Stimulated activated CD4-positive, alpha-beta T cell treated with anti-CD3 and anti-CD28 coated beads, Interleukin-1b, Interleukin-23, amount 100 ng/mL, for 48 hours (primary cell): ENCODE measurements at places on chromosomes 7 and 10.

DNA sequence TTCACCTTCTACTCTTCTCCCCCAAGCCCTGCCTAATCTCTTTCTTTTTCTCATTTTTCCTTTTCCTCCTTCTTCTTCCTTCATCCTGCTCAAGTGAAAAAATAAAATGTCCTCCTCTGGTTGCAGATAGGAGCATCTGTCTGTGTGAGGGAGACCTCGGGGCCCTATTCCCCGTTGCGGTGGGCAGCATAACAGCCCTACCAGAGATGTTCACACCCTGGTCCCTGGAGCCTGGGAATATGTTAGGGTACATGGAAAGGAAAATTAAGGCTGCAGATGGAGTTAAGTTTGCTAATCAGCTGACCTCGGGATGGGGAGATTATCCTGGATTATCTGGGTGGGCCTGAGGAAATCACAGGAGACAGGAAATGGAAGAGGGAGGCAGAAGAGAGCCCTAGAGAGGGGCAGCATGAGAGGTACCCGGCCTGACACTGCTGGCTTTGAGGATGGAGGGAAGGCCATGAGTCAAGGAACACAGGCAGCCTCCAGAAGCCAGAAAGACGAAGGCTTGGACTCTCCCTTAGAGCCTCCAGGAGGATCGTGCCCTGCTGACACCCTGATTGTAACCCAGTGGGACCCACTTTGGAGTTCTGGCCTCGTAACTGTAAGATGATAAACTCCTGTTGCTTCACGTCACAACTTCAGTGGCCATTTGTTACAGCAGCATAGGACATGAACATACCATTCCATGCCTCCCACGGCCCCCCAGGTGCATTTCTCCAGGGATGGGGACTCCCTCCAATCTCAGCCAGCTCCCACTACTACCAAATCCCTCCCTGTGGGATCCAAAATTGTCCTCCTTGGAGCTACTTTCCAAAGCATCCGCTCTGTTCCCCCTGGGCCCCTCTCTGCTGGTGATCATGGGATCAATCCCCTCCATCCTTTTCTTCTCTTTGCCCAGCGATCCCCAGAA is 39.0 kb upstream of the ZMIZ1 start:
- no peak for DNase-seq

DNA sequence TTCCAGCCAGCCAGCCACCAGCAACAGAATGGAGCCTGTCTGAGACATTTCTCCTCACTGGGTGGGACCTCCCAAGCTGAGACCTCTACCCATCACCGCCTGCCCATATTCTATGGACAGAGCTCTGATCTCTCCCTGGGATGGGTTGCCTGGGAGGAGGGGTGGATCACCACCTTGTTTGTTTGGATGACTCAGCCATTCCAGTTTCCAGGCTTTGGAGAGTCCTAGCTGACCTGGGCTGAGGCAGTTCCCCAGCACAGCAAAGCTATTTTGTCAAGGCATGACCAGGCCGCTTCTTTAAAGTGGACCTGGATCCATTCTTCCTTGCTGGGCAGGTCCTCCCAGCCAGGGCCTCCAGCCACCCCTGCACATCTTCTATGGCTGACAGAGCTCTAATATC is 982.3 kb downstream of the DNAJB9 start:
- no peak for DNase-seq

DNA sequence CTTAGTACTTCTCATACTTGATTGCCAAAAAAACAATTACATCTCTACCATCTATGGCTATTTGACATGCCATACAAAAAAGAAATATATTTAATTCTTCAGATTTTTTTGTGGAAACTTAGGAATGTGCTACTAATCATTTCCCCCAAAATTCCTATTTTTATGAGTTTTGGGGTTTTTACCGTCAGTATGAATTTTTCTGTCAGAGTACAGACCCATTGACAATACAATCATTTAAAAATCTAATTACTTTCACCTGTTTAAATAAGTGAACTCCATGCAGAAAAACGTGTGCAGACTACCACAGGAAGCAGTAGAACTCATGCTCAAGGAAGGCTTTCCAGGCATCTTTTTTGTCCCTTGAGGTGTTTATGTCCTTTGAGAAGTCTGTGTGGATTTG is 48.8 kb upstream of the FOXP2 start:
- no peak for DNase-seq

DNA sequence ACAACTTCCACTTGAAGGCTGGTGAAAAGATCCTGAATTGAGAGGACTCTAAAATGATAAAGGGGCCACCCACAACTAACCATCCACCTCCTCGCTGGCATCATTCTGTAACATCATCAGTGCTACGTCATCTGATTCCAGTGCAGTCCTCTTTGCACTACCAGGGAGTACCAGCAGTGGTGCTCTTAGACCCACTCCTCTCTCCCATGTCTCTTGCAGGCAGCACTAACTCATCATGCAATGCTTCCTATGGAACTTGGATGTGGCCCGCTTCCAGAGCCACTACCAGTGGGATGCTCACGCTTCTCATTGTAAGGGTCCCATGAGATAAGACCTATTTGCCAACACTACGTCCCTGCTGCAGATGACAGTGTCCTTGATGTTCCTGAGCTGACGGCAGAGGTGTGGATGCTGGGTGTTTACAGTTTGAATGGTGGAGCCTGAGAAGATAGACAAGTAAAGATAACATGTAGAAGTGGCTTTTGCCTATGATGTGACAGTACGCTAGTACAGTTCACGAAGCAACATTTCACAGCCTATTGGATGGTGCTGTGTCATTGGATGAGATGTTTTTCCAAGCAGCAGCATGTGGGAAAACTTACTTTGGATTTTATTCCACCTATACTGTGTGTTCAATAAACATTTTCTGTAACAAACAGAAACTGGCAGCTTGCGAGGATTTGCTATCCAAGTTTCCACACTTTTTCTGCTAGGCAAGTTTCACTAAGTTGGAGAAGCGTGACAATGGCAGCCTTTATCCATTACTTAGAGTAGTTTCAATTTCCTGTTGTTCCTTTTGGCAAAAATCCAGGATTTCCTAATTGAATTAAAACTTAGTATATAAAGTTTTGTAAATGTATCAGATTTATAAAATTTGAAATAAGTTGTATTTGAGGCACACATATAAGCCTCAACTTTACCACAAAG is 35.8 kb upstream of the COBL start:
- DNase-seq = no peak

GRCh38 chr10:97498841-97499560 is at the start of gene UBTD1:
TSS of gene UBTD1 (plus strand) at chr10:97498924. CDS start at chr10:97499204, 280 bp downstream.
- peak; percentile 8 for DNase-seq
